ENCODE measurements at places on chromosomes 1 and 21. TPM values are rescaled to one million over a fixed set of nuclear protein-coding genes. Genes with fewer than 3 reads are reported as not detected.

The CD1B gene
- 0.09 TPM for total RNA-seq

The RPTN gene
- not detected for total RNA-seq

The GJA8 gene
- total RNA-seq = not detected

The OPTC gene
- total RNA-seq = not detected
